ENCODE measurements at places on chromosomes 6 and 20.

GRCh38 chr6:121809211-121809610 is 373.8 kb downstream of the GJA1 start:
- DNase-seq = no peak

GRCh38 chr6:170429450-170429849 is 122.9 kb downstream of the FAM120B start:
- peak; percentile 44 for DNase-seq

DNA sequence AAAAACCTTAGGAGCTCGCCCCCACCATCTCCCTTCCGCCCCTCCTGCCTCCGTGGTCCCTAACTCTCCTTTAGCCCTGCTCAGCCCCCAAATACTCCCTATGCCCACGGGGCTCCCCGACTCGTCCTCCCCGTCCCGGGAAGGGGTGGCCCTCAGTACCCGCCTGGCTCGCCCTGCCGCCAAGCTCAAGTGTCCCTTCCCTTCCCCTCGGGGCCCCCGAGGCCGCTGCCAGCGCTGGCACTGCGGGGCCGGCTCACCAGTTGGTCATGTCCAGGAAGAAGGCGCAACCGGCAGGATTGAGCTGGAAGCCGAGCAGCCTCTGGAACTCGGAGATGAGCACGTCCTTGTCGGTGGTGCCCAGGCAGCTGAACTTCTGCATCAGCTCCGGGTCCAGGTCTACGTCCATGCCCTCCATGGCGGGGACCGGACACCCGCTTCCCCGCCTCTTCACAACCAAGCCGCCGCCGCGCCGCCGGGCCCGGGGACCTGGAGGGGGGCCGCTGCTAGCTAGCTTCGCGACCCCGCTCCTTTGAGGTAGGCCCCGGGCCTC is 303 bp downstream of the ILRUN start:
- DNase-seq = peak; percentile 46

DNA sequence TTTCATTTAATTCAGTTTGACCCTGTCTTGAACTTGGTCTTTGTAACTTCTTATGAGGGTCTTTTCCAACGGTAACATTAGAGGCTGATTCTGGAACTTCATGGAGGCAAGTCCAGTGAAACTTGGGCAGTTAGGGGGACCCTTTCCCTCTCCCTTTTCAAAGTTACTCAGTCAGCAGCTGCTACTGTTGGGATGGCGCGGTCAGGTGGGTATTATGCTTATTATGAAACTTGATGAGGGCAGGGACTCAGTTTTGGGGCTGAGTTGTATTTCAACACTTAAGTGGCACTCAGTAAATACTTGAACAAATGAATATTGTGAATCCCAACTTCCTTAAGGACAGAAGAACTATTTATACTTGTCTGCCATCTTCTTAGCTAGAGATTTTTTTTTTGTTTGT is 20.8 kb downstream of the TOP1 start:
- DNase-seq = no peak

DNA sequence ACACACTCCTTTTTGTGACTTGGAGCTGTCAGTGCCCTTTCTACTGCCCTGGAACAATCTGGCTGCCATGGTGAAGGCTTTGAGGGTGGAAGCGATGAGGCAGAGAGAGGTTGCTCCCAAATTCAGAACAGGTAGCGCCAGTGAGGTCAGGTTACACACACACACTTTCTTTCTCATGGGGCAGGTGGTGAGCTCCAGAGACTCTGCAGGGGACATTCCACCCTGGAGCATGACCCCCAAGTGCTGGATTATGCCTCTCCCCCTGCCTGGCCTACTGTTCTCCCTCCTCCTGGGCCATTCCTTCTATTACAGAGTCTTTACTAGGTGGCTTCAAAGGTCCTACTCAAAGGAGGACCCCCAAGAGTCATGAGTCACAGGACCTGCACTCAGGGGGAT is 98.0 kb downstream of the EYA2 start:
- DNase-seq = no peak

DNA sequence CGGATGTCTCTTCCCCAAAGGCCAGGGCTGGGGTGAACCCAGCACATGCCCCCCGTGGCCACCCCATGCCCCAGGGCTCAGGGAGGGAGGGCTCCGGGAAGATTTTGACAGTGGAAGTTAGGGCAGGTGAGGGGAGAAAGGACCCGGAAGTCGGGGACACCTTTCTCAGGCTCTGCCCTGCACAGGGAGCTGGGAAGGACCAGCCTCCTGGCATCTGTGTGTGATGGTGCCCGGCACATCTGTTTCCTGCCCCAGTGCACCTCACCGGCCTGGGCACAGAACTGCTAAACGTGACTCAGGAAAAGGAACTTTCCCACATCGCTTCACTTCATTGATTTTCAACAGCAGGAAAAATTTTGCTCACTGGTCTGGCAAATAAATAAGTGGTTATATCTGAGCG is 141.1 kb upstream of the AFDN start:
- DNase-seq = no peak

DNA sequence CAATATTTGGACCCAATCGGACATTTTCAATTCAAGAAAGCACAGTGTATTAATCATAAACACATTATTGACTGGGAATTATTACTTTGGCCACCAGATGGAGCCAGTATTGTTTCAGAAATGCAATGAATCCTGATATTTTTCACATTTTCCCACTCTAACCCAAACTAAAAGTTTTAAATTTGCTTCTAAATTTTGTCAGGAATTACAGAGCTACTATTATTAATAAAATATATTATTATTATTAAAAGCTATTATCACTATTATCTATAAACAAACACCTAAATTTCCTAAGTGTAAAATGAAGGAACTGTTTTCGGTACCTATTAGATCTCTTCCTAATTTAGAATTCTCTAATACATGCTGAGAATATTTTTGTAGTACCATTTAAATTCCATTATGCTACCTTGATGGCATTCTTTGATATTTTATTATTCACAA is 245.3 kb downstream of the OGFRL1 start:
- peak; percentile 27 for DNase-seq

DNA sequence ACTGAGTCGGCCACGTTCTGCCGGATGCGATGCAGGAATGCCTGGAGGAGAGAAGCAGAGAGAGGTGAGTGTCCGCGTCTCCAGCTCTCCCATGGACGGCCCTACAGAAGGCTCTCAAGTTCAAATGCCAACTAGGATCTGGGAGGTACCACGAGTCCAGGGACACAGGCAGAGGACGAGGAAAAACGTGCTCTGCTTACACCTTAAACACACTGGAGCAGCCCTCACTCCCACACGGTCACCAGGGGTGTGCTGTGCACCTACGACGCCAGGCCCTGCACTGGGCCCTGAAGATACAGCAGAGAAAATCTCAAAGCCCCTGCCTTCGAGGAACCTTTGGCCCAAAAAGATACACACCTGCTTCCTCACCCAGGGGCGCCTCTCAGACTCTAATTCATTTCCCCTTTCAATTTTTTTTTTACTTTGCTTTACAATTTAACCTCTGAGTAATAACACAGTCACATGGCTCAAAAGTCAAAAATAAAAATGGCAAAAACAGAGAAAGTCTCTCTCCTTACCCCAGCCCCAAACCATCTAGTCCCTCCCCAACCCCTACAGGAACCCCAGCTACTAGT is 79.9 kb downstream of the PREX1 start:
- no peak for DNase-seq

- DNase-seq = peak; percentile 90
Observed at GRCh38 chr6:41937861-41938574, 3.6 kb downstream of the CCND3 start.

DNA sequence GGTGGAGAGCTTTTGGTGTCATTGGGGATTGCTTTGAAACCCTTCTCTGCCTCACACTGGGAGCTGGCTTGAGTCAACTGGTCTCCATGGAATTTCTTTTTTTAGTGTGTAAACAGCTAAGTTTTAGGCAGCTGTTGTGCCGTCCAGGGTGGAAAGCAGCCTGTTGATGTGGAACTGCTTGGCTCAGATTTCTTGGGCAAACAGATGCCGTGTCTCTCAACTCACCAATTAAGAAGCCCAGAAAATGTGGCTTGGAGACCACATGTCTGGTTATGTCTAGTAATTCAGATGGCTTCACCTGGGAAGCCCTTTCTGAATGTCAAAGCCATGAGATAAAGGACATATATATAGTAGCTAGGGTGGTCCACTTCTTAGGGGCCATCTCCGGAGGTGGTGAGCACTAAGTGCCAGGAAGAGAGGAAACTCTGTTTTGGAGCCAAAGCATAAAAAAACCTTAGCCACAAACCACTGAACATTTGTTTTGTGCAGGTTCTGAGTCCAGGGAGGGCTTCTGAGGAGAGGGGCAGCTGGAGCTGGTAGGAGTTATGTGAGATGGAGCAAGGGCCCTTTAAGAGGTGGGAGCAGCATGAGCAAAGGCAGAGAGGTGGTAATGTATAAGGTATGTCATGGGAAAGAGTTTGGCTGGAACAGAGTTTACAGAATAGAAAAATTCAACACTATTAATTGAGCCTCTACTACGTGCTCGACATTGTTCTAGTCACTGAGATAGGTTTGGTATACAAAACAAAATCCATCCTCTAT is 31.2 kb downstream of the SRSF3 start:
- no peak for DNase-seq

DNA sequence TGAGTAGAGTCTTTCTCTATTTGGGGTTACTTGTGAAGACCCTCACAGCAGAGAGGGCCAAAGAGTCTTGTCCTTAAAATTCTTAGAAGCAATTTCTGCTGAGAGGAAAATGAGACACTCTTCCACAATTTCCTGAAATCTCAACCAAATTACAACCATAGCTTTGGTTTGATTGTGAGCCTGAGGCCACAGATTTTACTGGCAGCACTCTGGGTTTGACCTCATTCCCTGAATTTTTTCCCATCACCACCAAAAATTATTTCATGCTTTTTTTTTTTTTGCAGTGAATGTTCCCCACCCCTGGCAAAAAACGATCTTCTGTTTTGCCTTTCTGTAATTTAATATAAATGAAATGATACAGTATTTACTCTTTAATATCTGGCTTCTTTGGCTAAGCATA is 125.5 kb downstream of the THEMIS start:
- DNase-seq = no peak

DNA sequence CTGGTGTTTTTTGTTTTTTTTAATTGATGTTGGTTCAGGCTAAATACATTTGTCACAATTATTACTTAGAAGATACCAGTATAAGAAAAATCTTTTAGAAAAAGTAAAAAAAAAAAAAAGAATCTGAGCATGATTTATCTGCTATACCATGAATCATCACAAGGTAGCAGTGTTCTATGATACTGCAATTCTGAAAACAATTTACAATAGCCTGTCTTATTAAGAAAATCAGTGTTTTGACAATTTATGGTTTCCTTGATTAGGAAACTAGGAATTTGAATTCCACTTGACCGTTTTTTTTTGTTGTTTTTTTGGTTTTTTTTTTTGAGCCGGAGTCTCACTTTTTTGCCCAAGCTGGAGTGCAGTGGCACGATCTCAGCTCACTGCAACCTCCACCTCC is 9.3 kb upstream of the MAK start:
- DNase-seq = peak; percentile 26

DNA sequence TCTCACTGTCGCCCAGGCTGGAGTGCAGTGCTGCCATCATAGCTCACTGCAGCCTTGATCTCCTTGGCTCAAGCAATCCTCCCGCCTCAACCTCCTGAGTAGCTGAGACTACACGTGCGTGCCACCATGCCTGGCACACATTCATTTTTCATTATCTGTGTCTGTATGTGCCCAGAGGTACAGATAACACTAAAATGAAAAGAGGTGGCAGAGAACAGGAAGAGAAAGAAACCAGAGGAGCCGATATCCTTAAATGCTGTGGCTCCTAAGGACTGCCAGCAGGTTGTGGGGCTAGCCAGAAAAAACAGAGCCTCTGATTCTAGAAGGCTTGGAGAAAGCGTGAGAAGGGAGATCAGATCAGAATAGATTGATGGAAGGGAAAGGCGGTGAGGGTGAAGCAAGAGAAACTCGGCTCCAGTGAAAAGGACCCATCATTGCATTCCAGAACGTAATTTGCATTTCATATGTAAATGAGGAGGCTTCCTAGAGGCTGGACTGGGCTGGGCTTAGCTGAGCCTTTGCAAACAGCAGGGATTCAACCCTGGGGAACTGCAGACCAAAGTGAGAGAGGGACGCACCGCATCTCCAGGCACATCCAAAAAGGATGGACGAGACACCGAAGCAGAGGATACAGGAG is 64.2 kb downstream of the GCNT2 start:
- DNase-seq = no peak

- no peak for DNase-seq
Observed at GRCh38 chr6:157620944-157621343, 202.1 kb upstream of the SNX9 start.

DNA sequence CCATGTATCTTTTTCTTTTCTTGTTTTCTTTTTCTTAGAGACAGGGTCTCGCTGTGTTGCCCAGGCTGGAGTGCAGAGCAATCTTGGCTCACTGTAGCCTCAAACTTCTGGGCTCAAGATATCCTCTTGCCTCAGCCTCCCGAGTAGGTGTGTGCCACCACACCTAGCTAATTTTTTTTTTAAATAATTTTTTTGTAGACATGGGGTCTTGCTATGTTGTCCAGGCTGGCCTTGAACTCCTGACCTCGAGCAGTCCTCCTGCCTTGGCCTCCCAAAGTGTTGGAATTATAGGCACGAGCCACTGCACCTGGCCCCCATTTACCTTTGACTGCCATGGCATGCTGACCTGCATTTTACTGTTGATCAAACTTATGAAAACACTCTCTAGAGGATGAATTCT is 198.6 kb downstream of the SOX4 start:
- DNase-seq = no peak

DNA sequence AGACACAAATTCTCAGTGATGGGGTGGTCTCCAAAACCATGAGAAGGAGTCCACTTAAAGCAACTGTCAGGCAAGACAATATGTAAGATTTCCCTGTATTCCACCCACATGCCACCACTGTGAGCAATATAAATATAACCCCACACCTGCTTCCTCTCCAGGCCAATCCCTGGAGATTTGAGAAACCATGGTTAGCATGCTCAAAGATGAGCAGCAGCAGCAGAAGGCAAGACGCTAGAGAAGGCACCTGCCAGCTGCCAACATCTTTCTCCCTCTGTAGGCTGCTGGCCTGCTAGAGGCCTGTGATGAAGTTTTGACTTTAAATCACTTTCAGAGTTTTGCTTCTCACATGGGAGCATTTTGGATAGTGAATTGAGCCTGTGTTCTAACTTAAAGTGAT is 7.9 kb upstream of the SOD2 start:
- DNase-seq = no peak

GRCh38 chr20:20664795-20665589 is 47.5 kb downstream of the RALGAPA2 start:
- no peak for DNase-seq
